Esophagus muscularis mucosa (tissue), 4 donors: ENCODE measurements at places on chromosomes 13 and 19.

DNA sequence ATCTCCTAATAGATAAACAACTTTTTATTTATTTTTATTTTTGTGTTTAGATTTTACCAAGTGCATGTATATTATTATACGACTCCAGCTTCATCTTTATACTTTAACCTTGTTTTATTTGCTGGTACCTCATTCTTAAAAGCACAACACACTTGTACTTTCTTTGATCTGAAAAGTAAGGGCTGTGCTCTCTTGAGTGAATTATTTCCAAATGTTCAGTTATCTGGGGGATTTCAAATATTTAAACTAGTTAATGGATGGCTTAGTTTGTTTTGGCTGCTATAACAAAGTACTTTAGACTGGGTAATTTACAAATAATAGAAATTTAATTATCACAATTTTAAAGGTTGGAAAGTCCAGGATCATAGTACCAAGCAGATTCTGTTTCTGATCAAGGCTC, 1148.2 kb upstream of the PCDH9 start:
- DNase-seq, result no peak

- DNase-seq, result no peak
Observed at GRCh38 chr19:48518207-48518606, 6.6 kb upstream of the LMTK3 start.

- peak; percentile 42 for DNase-seq
Observed at GRCh38 chr13:112244061-112244460, 132.1 kb upstream of the SPACA7 start.

DNA sequence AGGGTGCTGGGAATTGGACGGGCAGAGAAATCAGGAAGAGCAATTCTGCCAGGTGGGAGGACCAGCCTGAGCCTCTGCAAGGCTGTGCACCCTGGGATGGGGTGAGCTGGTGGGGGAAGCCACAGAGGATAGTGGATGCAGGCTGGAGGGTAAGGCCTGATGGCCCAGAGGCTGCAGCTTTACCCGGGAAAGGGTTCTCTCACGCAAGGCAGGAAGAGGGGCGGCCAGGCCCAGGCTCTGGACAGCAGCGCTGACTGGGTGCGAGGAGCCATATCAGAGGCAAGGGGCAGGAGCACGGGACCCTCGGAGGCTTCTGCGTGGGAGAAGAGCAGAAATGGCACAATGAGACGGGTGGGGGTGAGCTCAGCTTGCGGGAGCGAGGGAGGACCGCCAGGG, 104.6 kb downstream of the SOX1 start:
- no peak for DNase-seq

DNA sequence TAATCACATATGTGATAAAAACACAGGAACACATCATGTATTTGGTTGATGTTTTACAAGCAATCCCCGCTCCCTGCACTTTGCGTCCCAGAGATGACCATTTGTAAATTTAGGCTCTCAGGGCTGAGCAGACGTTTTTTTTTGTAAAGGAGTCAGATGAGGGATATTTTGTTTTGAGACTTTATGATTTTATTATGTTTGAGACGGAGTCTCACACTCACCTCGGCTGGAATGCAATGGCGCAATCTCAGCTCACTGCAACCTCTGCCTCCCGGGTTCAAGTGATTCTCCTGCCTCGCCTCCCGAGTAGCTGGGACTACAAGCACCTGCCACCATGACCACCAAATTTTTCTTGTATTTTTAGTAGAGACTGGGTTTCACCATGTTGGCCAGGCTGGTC, 1.4 kb downstream of the TLE6 start:
- DNase-seq, result no peak

DNA sequence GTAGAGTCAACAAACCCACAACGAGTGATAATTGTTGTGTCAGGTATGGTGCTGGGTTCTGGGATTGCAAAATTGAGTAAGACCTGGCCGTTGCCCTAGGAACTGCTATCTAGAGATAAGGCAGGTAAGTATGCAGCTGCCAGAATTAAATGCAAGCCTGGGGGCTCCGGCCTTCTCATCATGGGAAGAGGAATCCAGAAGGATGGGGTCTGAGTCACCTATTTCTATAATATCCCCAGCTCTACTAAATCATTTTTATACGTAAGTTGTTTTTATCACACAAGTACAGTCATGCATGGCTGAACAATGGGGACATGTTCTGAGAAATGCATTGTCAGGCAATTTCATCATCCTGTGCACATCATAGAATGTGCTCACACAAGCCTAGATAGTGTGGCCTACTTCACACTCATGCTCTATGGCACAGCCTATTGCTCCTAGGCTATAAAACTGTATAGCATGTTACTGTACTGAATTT, 203.0 kb downstream of the KLF5 start:
- no peak for DNase-seq

- DNase-seq, result peak; percentile 95
Observed at GRCh38 chr19:10695401-10696398, 5.5 kb upstream of the QTRT1 start.

DNA sequence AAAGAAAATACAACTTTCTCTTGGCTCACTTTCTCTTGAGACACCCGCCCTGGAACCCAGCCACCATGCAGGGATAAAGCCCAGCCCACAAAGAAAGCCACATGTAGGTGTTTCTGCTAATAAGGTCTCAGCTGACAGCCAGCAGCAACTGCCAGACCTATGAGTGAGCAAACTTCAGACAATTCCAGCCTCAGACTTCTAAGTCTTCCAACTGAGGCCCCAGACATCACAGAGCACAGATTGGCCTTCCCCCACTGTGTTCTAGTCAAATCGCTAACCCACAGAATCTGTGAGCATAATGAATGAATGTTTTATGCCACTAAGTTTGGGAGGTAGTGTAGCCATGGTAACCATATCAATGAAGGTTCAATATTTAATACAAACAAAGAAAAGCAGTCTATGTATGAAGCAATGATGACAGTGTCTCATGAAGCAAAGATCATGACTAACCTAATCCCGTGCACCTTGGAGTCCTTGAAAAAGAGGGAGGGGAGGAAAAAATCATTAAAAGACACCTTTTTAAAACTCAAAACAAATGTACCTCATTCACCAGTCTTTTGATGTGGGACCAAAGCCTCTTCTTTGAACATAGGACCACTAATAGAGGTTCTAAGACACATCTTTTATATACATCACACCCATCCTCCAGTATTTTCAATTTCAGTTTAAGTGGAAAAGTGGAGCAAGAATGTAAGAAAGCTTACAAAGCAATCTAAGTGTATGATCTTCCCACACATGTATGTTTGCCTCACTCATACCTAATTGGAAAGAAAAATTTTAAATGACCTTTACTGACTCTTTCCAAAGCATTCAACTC, 6.2 kb downstream of the MRPS31 start:
- DNase-seq, result no peak

DNA sequence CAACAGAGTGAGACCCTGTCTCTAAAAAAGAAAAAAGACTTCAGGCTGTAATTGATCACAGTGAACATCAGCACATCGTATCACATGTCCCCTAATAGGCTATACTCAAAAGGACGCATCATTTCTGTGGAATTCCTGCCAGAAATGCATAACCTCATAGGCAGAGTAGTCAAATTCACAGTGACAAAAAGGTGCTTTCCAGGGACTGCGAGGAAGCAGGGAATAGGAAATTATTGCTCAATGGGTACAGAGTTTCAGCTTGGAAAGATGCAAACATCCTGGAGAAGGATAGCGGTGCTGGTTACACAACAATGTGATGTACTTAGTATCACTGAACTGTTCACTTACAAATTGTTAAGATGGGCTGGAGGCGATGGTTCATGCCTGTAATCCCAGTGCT, 41.1 kb upstream of the MRI1 start:
- no peak for DNase-seq

DNA sequence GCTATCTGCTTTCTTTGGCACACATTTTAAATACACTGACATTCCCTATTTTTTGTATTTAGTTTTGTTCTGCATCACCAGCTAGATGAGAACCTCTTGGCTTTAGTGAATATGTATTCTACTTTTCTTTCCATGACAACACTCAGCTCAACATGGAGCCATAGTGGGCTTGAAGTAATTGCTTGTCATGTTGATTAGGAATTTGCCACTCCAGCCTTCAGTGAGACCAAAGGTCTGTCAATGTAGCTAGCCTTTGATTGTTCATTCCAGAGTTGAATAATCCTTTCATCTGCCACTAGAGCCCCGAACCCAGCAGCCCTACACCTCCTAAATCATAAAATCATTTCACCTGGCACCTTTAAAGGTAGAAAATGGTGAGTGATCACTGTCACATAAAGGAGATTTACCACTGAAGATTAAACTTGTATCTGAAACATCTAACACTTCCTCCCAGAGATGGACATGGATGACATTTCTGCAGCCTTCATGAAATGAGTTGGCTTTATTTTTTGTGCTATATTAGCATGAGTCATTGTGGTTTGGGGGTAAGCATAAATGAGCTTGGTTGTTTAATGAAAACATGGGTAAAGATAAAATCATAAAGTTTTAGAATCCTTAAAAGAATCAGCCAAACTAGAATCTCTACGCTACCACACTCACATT, 29.2 kb upstream of the GARRE1 start:
- DNase-seq, result no peak

- no peak for DNase-seq
Observed at GRCh38 chr19:28972058-28972852, 240.7 kb downstream of the UQCRFS1 start.

GRCh38 chr13:51364404-51365008, 25.0 kb downstream of the SERPINE3 start:
- DNase-seq, result no peak

DNA sequence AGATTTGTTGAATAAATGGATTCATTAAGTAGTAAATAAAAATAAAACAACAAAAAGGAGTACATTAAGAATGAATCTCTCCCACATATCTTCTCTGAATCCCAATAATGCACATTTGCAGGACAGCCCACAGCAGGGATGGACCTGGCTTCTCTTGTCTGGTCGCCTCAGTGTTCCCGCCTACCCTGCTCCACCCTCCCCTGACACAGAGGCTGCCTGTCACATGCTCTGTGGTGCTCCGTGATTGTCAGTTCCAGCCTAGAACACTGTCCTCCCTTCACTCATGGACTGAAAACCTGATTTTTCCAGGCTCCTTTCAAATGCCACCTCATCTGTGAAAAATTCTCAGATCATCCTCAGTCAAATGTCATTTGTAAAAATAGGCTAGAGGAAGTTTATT, 94.5 kb upstream of the GPR12 start:
- no peak for DNase-seq

- no peak for DNase-seq
Observed at GRCh38 chr13:113562844-113563243, 21.7 kb upstream of the TFDP1 start.
